KG1 (cell line): ENCODE measurements at places on chromosomes 2 and 18.
A peak's percentile ranks its signal among the peaks of the same experiment; 100 is the strongest.

DNA sequence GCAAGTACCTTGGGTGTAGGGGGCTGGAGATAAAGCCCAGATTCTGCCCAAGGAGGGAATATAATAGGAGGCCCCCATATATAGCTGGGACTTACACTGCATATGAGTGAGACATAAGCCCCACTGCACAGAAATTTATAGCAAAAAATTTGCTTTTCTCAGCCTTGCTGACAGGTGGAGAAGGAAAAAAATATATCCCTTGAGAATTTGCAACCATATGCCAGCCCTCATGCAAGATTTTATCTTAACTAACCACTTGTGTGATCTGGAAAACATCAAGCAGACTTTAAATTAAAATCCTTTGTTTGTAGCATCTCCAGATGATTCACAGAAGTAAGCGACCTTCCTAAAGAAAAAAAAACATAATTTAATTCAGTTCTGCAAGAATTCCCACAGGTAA is 288.2 kb downstream of the BCL2 start:
- no peak for DNase-seq

GRCh38 chr2:28661589-28662001 is 90.0 kb upstream of the PPP1CB start:
- no peak for DNase-seq

GRCh38 chr2:37148325-37148724 is 8.5 kb downstream of the EIF2AK2 start:
- no peak for DNase-seq

DNA sequence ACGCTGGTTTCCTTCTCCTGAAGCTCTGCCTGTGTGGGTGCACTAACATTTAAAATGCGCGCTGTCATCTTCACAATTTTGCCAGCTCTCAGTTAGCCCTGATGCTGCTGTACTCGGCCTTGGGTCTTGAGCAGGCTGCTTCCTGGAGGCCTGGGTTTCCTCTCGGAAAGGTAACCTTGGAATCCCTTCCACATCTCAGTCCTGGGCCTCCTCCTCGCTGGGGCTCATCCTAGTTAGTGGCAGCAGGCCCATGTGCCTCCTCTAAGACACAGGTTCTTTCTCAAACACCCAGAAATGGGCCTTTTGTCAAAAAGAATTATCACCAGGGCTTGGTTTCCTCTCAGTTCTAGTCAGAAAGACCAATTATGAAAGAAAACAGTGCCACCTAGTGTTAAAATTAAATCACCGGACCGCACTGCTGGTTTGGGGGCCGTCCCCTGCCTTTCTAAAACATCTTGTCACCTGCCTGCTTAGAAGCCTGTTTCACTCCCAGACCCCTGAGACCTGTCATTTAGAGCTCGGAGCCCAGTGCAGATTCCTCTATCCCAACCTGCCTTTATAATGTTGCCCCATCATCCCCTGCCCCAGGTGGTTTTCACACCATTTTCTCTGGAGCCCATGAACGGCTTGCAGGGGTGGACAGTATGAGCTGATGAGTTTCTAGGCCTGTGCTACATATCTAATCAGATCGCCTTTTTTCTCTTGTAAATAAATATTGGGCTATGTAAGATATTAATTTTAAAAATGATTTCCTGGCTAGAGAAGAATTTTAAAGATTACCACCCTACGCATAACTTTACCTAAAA is 42.4 kb downstream of the HK2 start:
- peak; percentile 40 for DNase-seq

DNA sequence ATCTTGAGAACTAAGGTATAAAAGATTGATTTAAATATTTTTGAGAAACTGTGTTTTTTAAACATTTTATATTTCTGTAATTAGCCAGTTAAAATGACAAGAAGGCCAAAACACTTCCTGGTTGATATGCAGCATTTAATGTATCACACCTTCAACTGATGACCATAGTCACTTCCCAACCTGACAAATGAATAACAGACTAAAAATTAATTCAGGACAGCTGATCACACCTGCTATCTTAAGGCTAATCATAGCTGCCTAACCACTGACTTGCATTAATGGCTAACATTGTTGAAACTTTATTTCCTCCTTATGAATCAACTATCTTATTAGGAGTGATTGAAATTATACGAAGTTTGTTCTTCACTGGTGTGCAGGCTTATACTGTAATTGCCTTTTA is 125.8 kb upstream of the MSTN start:
- no peak for DNase-seq

DNA sequence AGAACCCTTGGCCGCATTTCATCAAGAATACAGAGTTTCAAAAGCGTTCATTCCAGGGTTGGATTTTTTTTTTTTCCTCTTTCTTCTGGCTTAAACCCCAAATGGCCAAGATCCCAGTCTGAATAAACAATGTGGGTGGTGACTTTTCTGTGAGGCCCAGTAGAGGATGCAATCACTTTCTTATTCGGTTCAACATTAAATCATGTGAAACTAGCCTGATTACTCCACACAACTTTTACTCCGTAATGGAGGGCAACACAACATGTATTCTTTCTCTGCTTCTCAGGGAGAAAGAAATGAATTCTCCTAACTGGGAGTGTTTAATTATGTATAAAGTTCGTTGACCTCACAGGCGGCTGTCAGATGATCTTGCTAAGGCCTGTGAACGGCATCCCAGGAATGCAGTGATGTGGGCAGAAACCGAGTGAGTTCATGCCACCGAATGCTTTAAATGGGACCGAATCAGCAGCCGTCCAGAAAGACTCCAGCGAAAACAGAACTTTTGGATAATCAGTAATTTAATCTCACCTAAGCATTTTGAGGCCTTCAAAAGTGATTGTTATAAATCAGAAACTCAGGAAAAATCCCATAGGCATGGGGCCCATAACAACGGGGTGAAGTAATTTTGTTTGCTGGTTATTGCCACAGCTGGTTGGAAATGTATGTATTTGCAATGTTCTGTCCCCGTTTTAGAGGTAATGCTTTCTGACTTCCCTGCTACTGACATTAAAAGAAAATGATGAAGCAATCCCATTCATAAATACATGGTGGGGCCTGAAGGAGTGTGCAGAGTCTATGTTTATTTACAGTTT is 81.5 kb downstream of the BCL2 start:
- no peak for DNase-seq

- no peak for DNase-seq
Measured at GRCh38 chr18:62741584-62741983, 26.2 kb downstream of the PHLPP1 start.

- no peak for DNase-seq
Measured at GRCh38 chr2:80869858-80870438, 565.4 kb upstream of the LRRTM1 start.

DNA sequence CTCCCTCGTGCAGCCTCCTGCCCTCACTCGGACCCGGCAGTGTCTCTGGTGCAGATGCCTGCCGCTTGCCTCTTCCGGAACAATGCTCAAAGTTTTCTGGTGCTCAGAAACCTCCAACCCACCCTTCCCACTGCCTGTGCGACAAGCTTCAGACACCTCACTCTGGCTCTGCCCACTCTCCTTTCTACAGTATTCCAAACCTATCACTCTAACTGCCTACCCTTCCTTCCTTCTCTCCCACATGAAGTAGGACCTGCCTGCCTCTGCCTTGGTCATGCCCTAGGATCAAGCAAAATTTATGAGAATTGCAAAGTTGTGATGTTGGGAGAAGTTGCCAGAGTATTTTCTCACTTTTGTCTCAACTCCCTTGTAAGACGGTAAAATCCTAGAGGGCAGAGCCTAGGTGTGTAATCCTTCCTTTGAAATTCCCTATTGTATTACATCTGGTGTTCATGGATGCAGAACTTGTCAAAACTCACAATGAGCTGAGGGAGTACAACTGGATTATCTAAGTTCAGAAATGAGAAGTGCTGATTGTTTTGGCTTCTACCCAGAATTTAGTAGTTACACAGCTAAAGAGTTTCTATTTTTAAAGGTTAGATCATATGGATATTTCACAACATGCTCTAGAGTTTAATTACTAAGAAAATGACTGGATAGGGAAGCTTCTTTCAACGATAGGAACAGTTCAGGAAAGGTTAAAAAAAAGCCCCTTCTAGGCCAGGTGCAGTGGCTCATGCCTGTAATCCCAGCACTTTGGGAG is 7.2 kb downstream of the NPC1 start:
- DNase-seq = no peak

DNA sequence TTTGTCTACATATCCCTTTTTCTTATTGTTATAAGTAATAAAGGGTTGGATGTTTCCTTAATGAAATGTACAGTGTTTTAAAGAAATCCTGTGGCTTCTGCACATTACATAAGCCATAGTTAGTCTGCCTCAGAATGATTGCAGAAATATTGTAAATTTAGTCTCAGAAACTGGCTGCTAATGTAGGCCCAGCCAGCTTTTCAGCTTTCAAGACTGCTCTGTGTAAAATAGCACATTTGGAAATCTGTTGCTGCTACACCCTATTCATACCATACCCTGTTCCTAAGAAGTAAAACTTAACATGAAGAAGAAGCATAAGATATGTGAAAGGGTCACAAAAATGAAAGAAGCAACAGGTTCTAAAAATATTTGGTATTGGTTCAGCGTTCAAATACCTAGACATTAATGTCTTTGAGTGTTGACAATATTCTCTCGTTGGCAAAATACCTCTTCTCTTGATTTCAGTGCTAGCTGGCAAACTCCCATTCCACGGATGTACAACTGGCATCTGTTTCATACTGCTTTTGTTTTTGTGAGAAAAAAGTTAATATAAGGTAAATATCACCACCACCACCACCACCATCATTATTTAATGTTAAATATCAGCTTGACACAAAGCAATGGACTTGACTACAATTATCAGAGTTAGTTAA is 19.2 kb upstream of the NCKAP1 start:
- DNase-seq = no peak

DNA sequence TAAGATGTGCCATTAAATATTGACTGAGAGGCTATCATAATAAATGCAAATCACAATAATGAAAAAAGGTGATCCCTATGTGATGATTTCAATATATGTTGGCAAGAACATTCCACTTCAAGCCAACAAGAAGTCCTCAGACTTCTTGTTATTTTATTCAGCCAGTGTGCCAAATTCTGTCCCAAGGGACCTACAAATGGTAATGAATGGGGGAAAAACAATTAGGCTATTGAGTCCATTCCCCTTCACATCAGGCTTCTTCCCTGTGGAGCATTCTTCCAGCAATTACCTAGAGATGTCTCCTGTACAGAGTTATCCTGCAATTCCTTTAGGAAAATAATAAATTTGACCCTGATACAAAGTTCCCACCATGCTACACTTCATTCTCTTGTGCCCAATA is 144.4 kb downstream of the PIEZO2 start:
- DNase-seq = no peak

DNA sequence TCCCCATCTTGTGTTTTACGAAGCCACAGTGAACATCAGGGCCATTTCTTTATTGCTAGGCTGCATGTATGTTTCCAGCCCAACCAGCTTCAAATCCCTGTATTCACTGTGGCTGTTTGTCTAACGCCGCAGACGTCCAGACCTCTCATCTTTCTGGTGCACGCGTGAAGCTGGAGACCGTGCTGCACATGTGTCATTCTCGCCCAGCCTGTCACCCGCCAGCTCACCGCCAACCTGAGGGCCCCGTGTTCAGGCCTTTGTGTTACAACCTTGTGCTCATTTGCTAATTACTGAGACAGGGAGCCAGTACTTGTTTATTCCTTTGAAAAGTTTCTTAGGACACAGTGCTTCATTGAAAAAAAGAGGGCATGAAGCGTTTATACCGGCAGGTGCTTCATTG is 21.4 kb downstream of the SALL3 start:
- DNase-seq = no peak

DNA sequence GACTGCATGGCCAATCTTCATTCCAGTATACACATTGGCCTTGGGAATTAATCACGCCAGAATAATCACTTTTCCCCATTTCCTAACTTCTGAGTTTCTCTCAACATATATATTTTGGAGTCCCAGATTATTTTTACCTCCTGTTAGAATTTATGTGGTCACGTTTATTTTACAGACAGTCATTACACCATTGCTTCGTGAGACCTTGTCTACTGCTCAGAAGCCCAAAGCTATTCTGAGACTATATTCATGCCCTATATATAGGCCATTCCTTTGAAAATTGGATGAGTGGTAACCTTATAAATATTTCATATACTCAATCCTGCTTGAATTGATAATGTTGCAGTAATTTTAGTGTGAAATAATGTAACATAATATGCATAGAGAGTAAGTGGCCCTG is 610.0 kb upstream of the CDH2 start:
- no peak for DNase-seq

DNA sequence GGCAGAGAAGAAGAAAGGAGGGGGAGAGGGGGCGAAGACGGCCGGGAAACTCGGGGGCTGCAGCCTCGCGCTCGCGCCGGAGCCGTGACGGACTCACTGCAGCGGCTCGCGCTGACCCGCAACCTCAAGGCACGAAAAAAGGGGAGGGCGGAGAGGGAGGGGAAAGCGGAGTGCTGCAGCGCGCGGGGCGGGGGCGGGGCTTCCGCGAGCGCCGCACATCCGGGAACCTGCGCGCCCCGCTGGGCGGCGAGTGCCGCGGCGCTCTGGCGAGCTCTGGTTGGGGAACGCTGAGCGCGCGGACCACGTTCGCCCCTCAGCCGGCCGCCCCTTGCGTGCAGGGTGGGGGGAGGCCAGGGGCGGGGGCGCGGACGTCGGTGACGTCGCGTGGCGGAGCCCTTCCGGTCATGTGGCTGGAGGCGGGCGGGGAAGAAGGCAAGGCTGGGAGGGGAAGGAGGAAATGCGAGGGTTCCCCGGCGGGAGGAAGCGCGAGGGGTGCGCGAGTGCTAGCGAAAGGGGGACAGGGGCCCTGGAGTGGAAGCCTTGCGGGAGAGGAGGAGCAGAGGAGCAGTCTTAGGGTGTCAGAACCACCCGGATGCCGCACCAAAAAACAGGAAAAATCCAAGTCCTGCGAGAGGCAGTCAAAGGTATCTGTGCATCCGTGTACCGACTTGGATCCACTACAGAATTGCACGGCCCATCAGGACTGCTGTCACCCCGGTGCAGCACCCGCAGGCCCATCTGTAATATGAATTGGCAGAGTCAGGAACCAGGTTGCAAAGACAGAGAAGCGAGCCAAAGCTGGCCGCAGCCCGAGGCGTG is at the start of gene PPP3R1:
PPP3R1 (minus strand) TSS at position 133 of the 819 bp plus-strand sequence. CDS start 405 bp downstream, outside the sequence.
- DNase-seq = peak; percentile 84

GRCh38 chr2:187461294-187462261 is 13.5 kb upstream of the CALCRL start:
- DNase-seq = no peak

- no peak for DNase-seq
Measured at GRCh38 chr2:67777836-67778429, 284.9 kb downstream of the C1D start.

DNA sequence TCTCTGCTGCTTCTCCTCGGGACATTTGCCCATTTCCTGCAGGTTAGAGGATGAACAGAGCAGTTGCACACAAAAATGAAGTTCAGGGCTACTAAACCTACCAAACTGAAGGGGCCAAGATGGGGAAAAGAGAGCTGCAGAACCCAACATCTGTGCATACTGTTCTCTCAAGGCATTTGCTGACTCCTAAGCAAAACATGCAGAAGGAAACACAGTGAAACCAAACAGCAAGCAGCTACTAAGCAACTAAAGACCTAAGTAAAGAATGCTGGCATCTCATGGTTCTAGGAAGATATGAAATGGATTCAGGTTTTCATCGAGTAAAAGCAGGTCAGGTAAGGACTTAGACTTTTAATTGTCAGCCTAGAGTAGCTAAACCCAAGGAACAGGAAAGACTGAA is 111.9 kb upstream of the SYT4 start:
- DNase-seq = no peak
